Uterus (tissue), 4 donors: ENCODE measurements at places on chromosomes 3 and 15. TPM values are rescaled to one million over a fixed set of nuclear protein-coding genes. Genes with fewer than 3 reads are reported as not detected.

The CEMIP gene
- total RNA-seq, result under 0.01 TPM

The CAV3 gene
- not detected for total RNA-seq

The TRAT1 gene
- total RNA-seq, result 3.5 TPM

The IFT80 gene
- total RNA-seq, result 8.8 TPM

The XYLB gene
- total RNA-seq, result 12.7 TPM

The EOMES gene
- total RNA-seq, result not detected

The SKIC8 gene
- 85.0 TPM for total RNA-seq

DNA sequence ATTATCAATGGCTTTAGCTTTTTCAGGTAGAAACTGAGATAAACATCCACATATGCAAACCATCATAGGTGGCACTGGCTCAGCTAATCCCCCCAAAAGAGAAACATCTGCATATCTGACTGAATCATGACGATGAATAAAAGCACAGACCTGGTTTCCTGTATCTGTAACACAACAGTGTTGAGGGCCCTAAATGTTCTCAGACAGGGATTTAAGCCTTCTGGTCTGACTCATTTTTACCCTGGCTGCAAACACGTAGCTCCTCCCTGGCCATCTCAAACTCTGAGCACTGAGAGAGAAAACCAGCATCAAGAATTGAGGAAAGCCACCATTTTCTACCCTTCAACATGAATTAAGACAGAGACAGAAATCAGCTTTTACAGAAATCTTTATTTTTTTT lies 35.2 kb downstream of the GLB1 start:
- no peak overlapping the region for H3K27ac ChIP-seq
- no peaks in the 10 kb centered on the region for H3K36me3 ChIP-seq
- no peaks in the 10 kb centered on the region for H3K27me3 ChIP-seq
- no peak overlapping the region for H3K4me3 ChIP-seq
- no peaks in the 10 kb centered on the region for H3K4me1 ChIP-seq

DNA sequence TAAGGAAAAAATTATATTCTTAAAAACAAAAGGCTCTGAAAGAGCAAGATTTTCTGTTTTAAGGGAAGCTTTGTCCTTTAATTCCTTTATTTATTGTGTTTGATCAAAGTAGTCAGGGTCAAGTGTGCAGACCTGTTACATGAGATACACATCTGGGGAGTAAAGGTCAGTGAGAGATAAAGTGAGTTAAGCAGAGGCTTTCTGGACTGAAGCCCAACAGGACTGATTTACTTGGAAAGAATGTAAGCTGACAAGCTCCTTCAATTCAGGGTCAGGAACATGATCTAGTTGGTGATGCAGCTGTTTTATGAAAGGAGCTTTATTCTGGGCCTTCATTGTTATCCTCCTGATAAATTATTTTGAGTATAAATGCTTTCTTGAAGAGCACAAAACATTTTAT lies 20.7 kb upstream of the OTOL1 start:
- H3K4me1 ChIP-seq, result no peaks in the 10 kb centered on the region
- DNase-seq, result no peak
- no peak overlapping the region for H3K27ac ChIP-seq
- H3K27me3 ChIP-seq, result no peaks in the 10 kb centered on the region
- no peaks in the 10 kb centered on the region for H3K36me3 ChIP-seq

DNA sequence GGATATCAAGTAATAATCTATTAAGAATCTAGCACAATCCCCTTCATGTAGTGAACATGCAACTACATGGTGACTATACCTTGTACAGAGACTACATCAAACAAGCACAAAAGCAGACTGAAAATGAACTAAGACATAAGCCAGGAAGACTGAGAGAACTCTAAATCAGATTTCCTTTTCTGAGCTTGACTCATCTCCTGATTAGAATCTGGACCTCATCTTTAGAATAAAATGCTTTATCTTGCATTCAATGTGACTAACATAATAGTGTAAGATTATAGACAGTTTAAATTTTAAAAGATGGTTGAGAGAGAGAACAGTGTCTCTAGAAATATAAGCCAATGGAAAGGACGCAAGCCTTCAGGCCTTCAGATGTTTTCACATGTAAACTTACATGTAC lies 17.5 kb upstream of the PKM start:
- H3K27ac ChIP-seq, result no peak overlapping the region
- H3K4me3 ChIP-seq, result no peak overlapping the region
- no peaks in the 10 kb centered on the region for H3K27me3 ChIP-seq
- no peak for DNase-seq
- no peaks in the 10 kb centered on the region for H3K36me3 ChIP-seq
- H3K4me1 ChIP-seq, result no peaks in the 10 kb centered on the region

DNA sequence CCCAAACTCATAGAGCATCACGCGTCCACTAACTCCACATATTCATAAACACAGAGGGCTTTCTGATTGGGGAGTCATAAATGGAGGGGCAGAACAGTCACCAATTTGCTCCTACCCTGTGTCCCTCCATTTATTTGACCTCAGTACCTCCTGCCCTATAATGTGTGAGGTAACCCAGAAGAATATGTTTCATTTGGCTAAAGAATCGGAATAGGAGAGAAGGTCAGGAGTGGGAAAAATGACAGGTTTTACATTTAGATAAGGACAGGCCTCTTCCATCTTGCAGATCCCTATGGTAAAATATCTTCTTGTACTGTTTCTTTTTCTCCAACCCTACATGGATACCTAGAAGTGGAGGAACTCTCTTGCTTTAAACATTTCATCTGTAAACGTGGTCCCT lies 578.0 kb downstream of the TUSC7 start:
- no peaks in the 10 kb centered on the region for H3K4me1 ChIP-seq
- DNase-seq, result no peak
- H3K4me3 ChIP-seq, result no peak overlapping the region
- H3K27ac ChIP-seq, result no peak overlapping the region

- H3K27ac ChIP-seq, result no peak overlapping the region
- no peak overlapping the region for H3K4me3 ChIP-seq
- no peak for DNase-seq
- H3K4me1 ChIP-seq, result no peaks in the 10 kb centered on the region
- H3K36me3 ChIP-seq, result no peaks in the 10 kb centered on the region
These were observed 7.8 kb upstream of the SUMF1 start for GRCh38 chr3:4474683-4475490.

DNA sequence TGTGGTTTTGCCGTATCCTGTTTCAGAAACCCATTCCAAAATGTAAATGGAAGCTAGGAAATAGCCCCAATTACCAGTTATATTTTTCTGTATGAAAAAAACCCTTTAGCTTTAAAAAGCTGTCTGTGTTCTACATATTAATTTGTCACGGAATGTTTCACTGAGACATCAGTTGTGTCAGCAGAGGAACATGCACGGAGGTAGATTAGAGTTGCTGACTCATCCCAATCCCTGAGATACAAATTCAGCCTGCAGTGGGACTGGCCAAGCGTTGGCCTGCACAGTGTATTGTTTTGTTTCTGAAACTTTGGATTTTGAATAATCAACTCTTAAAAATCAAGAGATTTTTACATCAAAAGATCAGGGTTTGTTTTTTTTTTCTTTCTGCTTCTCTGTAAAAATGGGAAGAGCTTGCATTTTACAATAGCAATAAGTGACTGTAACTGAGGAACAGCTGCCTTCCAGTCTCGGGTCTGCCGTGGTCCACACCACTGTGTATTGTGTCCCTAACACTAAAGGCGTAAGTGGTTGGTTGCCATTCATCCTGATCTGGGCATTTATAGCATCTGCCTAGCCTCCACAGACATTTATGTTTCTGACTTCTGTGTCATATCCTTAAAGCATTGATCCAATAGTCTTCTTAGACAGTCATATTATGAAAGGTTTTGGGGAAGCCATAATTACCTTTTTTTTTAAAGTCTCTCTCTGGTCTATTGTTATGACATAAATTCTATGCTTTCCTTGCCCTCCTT lies 218.1 kb downstream of the ADAMTSL3 start:
- H3K4me3 ChIP-seq, result no peak overlapping the region
- no peak overlapping the region for H3K27ac ChIP-seq
- no peaks in the 10 kb centered on the region for H3K27me3 ChIP-seq
- H3K4me1 ChIP-seq, result no peaks in the 10 kb centered on the region
- no peaks in the 10 kb centered on the region for H3K36me3 ChIP-seq
- DNase-seq, result no peak

- no peaks in the 10 kb centered on the region for H3K27me3 ChIP-seq
- H3K4me3 ChIP-seq, result no peak overlapping the region
- no peaks in the 10 kb centered on the region for H3K4me1 ChIP-seq
- H3K36me3 ChIP-seq, result no peaks in the 10 kb centered on the region
- no peak for DNase-seq
- no peak overlapping the region for H3K27ac ChIP-seq
These were observed 9.8 kb upstream of the ZNF710 start for GRCh38 chr15:89991312-89991711.

DNA sequence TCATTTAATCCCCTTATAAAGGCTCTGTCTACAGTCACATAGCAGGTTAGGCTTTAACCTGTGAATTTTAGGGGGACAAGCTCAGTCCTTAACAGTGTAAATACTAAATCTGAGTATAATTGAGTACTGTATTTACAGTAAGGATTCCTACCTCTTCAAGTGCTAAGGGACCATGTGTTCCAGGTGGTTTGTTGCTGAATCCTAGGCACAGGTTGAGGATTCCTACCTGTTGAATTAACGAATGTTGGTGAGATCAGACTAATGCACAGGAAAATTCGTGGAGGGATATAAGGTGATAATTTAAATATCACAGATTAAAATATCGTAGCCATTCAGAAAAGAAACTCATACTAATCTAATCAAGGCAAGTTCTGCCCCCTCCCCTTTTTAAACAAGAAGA lies 24.9 kb downstream of the CDV3 start:
- no peaks in the 10 kb centered on the region for H3K27me3 ChIP-seq
- no peaks in the 10 kb centered on the region for H3K4me1 ChIP-seq
- H3K36me3 ChIP-seq, result no peaks in the 10 kb centered on the region
- H3K4me3 ChIP-seq, result no peak overlapping the region
- H3K27ac ChIP-seq, result no peak overlapping the region
- no peak for DNase-seq

GRCh38 chr3:177730814-177731213 lies 533.5 kb upstream of the TBL1XR1 start:
- H3K27me3 ChIP-seq, result no peaks in the 10 kb centered on the region
- H3K4me3 ChIP-seq, result no peak overlapping the region
- DNase-seq, result no peak
- H3K4me1 ChIP-seq, result peaks cover 4% of the 10 kb centered on the region
- H3K27ac ChIP-seq, result no peak overlapping the region

DNA sequence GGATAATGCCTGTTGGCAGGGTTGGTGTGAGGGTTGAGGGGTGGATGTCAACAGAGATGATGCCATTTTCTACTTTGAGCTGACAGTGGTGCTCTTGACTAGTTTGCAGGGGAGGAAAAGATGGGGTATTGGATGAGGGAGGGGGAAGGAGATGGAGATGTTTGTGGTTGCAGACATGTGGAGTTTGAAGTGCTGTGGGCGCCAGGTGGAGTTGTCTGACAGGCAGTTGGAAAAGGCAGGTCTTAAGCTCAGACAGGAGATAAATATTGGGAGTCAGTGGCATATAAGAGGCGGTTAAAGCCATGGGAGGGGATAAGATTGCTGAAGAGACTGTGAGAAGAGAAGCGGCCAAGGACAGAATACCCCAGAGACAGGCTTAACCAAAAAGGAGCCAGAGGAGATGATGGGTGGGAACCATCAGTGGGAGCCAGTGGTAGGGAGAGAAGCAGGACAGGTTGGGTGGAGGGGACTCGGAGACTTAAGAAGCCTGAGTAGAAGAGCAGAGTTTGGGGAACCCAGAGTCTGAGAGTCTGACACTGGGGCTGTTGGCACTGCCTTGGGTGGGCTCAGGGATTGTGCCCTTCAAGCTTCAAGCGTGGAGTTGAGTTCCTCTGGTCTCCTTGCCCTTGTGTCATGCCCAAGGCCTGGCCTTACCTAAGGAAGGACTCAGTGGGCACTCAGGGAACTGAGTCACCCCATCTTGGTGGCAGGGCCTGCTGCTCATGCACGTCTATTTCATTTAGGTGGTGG lies 13.9 kb downstream of the COPG1 start:
- no peaks in the 10 kb centered on the region for H3K27me3 ChIP-seq
- no peak overlapping the region for H3K4me3 ChIP-seq
- no peak for DNase-seq
- no peaks in the 10 kb centered on the region for H3K4me1 ChIP-seq
- no peak overlapping the region for H3K27ac ChIP-seq
- H3K36me3 ChIP-seq, result no peaks in the 10 kb centered on the region

DNA sequence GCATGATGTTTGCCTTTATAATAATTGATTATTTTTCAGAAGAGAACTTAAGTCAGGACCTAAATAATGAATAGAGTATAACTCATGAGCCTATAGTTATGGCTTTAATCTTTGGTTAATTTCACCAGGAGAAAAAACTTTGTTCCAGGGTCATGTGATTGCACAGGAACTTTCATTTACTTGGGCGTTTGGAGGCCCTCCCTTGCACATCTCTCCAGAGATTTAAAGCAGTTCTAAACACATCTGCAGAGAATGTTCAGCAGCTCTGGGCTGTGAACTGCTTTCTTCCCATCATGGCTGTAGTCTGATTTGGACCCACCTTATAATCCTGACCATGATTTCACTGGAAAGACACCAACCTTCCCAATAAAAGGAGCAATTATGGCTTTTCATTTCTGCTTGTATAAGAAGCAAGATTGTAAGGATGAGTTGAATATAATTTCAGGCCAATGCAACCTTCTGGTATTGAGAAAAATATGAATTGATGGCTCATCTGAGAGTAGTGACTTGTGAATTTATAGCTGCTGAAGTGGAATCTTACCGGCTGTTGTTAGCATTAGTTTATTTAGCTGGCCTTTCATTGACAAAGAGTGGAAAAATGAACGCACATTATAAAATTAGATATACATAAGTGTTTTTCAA lies 80.9 kb upstream of the PRTG start:
- H3K27ac ChIP-seq, result peak overlapping the region; percentile 18
- no peaks in the 10 kb centered on the region for H3K4me1 ChIP-seq
- H3K4me3 ChIP-seq, result no peak overlapping the region
- no peak for DNase-seq
- no peaks in the 10 kb centered on the region for H3K36me3 ChIP-seq

DNA sequence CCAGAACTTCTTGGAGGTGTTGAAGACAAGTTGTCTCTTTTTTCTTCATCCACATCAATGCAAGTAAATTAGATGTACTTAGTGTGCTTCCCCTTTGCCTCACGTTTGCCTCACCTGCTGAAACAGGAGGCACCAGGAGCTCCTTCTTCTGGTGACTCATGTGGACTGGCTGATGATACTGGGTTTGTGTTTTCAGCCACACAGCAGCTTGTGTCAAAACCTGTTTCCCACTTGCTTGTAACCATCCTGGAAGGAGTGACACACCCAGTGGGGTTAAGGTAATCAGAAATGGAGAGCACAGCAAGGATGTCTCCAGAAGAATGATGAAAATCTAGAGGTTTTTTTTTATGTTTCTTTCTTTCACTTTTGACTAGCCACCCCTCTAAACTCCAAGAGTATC lies 143.3 kb upstream of the RBMS3 start:
- H3K27me3 ChIP-seq, result no peaks in the 10 kb centered on the region

- H3K27me3 ChIP-seq, result no peaks in the 10 kb centered on the region
- H3K4me1 ChIP-seq, result no peaks in the 10 kb centered on the region
- no peak overlapping the region for H3K27ac ChIP-seq
- no peak for DNase-seq
- no peaks in the 10 kb centered on the region for H3K36me3 ChIP-seq
These were observed 10.6 kb upstream of the RAD51 start for GRCh38 chr15:40684381-40684780.

- no peaks in the 10 kb centered on the region for H3K36me3 ChIP-seq
- H3K4me1 ChIP-seq, result no peaks in the 10 kb centered on the region
- H3K27ac ChIP-seq, result no peak overlapping the region
- DNase-seq, result no peak
- H3K27me3 ChIP-seq, result no peaks in the 10 kb centered on the region
- no peak overlapping the region for H3K4me3 ChIP-seq
These were observed 241.4 kb downstream of the PTPRG start for GRCh38 chr3:61802772-61803171.
